ENCODE measurements at places on chromosomes 2 and 18. TPM values are rescaled to one million over a fixed set of nuclear protein-coding genes. Genes with fewer than 3 reads are reported as not detected.

CELF4 gene
- not detected for total RNA-seq

GATA6 gene
- 2.5 TPM for total RNA-seq

FAM237A gene
- not detected for total RNA-seq

VWA3B gene
- not detected for total RNA-seq

DNA sequence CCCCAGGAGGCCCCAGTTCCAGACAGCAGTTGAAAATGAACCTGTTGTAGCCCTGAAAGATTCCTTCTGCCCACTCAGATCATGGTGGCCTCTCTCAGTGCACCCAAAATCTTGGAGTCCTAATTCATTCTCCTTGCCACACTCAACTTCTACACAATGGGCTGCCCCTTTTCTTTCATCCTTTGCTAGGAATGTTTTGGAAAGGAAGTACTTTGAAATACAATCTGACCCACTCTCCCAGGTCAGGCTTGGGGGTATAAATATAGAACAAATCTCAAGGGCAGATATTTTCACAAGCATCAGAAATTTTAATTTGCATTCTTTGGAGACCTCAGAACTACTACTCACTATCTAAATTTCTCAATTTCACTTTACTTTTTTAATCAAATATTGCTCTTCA lies 103.2 kb upstream of the SH3BP4 start:
- DNase-seq, result no peak

GRCh38 chr18:36419900-36420531 lies 122.5 kb downstream of the FHOD3 start:
- DNase-seq, result peak; percentile 21

DNA sequence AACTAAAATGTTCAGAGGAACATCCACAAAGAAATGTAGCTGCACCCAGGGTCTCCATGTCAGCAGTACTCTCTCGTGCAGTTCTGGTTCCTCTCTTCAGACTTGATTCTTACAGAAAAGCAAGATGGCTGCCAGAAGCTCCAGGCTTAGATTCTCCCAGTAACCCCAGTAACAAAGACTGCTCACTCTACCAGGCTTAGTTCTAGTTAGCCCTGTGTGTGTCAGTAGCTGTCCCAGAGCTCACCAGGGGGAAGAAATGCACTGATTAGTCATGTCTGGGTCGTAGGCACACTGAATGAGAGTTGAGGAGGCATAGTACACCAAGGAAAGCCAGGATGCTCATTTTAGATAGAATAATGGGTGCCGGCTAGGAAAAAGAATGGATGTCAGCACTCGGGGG lies 395.0 kb upstream of the NRP2 start:
- peak; percentile 31 for DNase-seq

DNA sequence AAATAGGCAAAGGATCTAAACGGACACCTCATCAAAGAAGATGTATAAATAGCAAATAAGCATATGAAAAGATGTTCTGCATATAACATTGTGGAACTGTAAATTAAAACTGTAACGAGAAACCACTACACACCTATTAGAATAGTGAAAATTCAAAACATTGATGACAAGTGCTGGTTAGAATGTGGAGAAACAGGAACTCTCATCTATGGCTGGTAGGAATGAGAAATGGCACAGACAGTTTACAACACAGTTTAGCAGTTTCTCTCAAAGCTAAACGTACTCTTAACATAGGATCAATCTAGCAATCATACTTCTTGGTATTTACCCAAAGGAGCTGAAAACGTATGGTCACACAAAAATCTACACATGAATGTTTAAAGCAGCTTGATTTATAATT lies 126.2 kb downstream of the TRIB2 start:
- DNase-seq, result no peak

- no peak for DNase-seq
These were observed 372.2 kb upstream of the HS6ST1 start for GRCh38 chr2:128690869-128691268.

DNA sequence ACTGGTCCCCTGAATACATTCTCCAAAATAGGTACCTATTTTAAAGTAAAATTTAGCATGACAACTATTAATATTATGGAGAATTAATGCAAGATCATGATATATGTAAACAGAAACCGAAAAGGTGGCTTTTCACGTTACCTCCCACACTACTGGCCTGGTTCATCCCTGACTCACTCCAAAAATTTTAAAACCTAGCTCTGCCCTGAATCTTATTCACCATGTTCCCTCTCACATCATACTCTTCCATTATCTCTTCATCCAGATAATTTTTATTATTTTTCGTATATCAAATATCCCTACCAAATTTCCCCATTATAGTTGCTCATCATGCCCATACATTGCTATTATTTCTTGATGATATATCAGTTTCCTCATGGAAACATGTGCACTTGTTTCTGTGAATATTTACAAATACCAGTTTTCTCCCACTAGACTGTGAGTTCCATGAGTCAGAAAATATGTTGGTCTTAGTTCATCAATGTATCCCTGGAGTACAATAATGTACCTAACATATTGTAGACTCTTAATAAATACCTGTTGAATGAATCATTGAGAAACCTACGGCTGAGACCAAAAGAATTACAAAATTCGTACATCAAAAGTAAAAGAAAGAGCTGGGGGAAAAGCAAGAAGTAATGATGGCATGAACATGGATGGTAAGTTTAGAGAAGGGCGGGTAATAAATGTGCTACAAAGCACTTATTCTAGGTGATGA lies 360.1 kb upstream of the CHAC2 start:
- peak; percentile 12 for DNase-seq

- no peak for DNase-seq
These were observed 167.7 kb downstream of the ZFP36L2 start for GRCh38 chr2:43058726-43059110.

GRCh38 chr2:142220901-142221300 lies 90.1 kb upstream of the LRP1B start:
- no peak for DNase-seq

GRCh38 chr18:13227910-13228309 lies 9.3 kb downstream of the LDLRAD4 start:
- no peak for DNase-seq

- DNase-seq, result no peak
These were observed 64.4 kb downstream of the CIB4 start for GRCh38 chr2:26576565-26577441.

All from IMR-90 (cell line).